ENCODE measurements at places on chromosomes 3 and 15. TPM values are rescaled to one million over a fixed set of nuclear protein-coding genes. Genes with fewer than 3 reads are reported as not detected.
A peak's percentile ranks its signal among the peaks of the same experiment; 100 is the strongest.

- peak; percentile 71 for DNase-seq
These were observed 788 bp downstream of the FOXB1 start for GRCh38 chr15:60004846-60005351.

- no peak for DNase-seq
These were observed 110.3 kb upstream of the ETV5 start for GRCh38 chr3:186219211-186219638.

DNA sequence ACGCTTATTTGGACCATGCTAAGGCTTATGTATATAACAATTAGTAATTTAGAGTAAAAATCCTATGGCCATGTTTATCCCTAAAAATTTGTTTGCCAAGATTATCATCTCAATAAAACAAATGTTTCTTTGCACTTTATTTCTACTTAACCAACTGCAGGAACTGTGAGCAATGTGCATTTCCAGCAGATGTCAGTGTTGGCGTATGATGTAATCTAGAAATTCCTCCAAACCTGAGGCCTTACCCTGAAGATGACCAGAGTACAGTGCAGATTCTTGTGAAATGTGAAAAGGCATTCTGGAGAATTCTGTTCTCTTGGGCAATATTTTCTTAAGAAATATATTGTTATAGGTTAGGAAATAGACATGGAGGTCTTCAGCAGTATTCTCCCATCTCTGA lies 205.9 kb downstream of the MBNL1 start:
- DNase-seq: no peak

DNA sequence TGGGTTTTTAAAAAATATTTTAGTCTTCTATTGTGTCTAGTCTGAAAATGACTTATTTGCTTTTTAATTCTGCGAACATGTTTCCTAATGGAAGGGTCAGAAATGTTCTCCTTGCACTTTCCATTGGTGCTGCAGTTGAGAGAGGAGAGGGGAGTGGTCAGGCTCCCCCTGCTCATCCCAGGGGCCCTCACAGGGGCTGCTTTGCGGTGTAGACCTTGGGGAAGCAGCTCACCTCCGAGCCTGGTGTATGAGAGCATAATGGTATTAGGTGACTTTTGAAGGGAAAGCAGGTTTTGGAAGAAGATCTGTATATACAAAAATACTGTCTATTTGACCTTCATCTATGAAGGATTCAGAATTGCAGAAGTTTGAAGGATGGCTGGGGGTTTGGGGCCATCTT lies 28.3 kb downstream of the APBA2 start:
- no peak for DNase-seq

DNA sequence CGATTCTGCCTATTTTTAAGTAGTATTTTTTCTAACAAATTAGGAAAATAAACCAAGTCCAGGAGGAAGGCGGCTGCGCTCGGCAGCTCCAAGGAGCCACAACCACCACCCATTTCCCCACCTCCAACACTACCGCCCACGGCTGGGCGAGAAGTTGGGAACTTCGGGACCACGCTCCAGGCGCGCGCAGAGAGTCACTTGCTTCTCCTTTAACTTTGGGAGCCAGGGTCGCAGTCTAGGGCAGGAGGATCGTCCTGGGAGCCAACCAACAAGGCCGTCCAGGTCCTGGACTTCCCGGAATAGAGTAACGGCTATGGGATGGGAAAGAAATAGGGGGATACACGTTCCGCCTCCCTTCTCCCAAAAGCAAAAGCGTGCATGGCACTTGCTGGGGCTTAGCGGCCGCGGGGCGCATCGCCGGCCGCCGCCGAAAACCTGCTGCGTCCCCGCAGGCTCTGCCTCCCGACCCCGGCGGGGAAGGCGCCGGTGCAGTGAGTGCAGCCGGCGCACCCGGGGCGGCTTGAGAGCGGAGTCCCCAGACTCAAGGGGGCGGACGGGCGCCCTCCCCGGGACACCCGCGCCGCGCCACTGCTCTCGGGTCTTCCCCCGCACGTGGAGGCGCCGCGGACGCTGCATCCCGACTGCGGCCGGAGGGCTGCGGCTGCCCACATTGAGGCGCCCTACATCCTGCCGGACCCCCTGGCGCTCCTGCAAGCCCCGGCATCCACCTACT lies 699 bp downstream of the MEGF11 start:
- DNase-seq: peak; percentile 49

- DNase-seq: no peak
These were observed 178.3 kb downstream of the SUCNR1 start for GRCh38 chr3:152051501-152052404.

- no peak for DNase-seq
These were observed 14.6 kb upstream of the NRROS start for GRCh38 chr3:196624907-196625306.

LHFPL4 gene
- total RNA-seq: 19.2 TPM

CKMT1A gene
- 35.5 TPM for total RNA-seq
